Stimulated activated CD4-positive, alpha-beta T cell treated with anti-CD3 and anti-CD28 coated beads, Interleukin-15, amount 100 ng/mL, for 48 hours (primary cell): ENCODE measurements at places on chromosomes 6 and 20.

GRCh38 chr20:11332381-11332780 lies 585.3 kb upstream of the BTBD3 start:
- DNase-seq = no peak

DNA sequence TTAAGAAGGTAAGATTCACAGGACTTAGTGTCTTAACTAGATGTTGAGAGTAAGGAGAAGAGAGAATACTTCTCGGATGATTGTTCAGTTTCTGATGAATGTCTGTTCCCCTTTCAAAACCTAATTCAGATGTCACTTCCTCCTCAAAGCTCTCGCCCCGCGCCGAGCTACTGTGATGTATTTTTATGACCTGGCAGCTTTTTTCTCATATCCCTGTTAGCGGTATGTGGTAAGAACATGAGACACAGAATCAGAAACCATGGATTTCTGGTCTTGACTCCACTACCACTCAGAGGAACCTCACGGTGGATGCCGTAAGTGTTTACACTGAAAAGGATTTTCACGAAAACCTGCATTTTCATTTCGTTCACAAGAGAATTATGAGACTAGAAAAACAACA lies 48.4 kb downstream of the CEP43 start:
- peak; percentile 52 for DNase-seq

GRCh38 chr6:152206072-152206818 lies 398.8 kb downstream of the ESR1 start:
- DNase-seq = peak; percentile 45

- DNase-seq = no peak
Observed at GRCh38 chr6:5657684-5658430, 348.9 kb downstream of the NRN1 start.

DNA sequence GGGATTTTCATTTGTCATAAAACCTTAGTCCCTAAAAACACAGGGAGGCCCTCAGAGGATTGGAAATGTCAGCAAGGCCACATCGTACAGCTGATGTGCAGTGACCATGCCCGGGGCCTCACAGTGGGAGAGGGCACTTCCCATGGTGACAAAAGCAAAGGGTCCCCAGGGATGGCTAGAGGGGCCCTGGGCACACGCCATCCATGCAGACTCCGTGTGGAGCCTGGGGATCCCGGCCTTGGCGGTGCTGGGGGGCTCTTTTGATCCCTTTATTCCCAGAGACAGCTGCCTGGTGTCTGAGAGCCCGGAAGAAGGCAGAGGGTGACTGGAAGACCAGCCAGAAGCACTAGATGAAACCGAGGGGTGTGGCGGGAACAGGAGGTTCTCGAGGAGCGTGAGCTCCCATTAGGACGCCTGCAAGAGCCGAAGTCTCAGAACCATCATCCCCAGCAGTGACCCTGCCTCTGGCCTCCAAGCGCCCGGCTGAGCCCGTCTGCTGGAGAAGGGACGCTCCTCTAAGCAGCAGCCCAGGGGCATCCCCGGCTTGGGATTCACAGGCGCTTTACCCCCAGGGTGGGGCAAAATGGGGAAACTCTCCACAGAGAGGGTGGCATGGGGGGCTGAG lies 49.1 kb upstream of the FRMD1 start:
- no peak for DNase-seq

DNA sequence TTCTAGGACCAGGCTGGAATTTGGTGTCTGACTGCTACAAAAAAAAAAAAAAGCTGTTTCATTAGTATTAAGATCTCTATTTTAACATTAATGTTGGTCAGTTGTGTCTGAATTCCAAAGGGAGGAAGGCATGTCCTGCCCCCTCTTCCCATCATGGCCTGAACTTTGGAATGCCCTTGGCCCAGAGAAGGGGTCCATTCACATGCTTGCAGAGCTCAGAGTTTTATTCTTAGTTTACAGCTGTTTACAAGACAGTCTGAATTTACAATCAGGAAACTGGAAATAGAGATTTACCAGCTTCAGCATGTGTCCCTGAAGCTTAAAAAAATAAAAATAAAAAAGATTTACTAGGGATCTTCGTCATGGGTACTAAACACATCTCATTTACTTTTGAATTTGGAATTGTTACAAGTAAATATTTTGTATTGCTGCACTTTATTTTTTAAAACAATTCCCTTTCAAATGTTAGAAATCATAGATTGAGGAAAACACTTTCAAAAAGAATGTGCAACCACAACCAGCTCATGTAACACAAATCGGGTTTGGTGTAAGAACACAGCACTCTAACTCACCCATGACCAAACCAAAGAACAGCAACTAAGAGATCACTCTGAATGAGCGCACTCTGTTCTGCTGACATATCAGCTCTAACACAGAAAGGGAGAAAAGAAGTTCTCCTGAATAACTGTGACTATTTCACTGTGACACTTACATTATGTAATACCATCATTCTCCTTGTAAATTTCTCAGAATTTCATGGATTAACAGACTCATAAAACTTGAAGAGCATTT lies 6.6 kb upstream of the SERPINB6 start:
- DNase-seq = no peak

DNA sequence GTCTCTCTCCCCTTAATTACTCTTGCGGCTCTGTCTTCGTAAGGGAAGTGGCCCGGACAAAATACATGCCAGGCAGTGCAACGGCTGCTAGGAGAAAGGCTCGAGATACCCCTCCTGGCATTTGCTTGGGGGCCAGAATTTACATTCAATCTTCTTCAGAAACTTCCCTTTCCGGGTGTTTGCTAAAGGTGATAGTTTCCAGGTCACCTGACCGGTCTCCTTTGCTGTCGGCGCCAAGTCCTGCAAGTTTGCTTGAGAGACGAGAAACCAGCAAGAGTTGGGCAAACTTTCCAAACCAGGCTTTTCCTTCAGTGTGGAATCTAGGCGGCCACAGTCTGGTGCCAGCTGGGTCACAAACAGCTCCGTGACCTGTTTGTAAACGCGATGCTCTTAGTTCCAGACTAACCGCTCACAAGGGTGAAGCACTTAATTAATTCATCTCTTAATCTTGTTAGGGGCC lies 563 bp upstream of the SRSF3 start:
- DNase-seq = no peak

GRCh38 chr6:1470040-1470439 lies 80.7 kb downstream of the FOXF2 start:
- DNase-seq = no peak

DNA sequence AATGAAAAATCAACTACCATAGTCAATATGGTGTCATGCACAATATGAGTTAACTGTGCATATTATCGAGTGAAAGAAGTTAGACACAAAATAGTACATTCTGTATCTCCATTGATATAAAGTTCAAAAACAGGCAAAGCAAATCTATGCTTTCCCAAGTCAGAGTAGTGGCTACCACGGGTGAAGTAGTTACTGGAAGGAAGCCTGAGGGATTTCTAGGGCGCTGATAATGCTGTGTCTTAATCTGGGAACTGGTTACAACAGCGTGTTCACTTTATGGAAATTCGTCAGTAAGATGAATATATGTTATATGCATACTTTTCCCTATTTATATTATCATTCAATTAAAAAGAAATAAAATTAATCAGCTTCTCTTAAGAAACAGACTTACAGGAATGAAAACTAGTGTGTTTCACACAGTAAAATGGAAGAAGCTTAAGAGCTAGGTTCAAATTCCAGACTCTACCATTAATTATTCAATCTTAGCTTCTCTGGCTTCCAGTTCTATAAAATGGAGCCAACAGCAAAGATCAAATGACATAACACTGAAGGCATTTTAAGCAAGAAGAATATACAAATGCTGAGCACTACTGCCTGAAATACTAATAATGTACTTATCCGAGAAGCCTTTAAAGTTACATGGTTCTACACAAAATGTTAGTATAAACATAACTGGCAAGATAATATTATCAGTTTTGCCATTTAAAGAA lies 19.2 kb downstream of the BACH2 start:
- DNase-seq = no peak

- no peak for DNase-seq
Observed at GRCh38 chr6:101738481-101738880, 345.0 kb downstream of the GRIK2 start.

GRCh38 chr20:44014807-44015732 lies 100.4 kb downstream of the TOX2 start:
- no peak for DNase-seq

DNA sequence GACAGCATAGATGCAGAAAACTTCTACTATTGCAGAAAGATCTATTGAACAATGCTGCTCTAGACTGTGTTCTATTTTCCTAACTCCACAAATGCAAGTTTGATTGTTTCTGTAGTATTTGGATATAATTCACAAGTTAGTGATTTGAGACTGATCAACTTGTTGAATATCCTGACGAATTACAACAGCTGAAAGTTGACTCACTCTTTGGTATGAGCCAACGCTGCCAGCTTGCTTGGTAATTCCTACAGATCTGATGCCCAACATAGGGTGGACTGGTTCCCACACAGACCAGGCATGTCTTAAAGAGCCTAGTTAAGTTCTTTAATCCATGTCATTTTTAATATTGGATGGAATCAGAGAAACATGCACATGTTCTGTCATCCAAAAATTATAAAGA lies 231.0 kb upstream of the RAB32 start:
- no peak for DNase-seq

DNA sequence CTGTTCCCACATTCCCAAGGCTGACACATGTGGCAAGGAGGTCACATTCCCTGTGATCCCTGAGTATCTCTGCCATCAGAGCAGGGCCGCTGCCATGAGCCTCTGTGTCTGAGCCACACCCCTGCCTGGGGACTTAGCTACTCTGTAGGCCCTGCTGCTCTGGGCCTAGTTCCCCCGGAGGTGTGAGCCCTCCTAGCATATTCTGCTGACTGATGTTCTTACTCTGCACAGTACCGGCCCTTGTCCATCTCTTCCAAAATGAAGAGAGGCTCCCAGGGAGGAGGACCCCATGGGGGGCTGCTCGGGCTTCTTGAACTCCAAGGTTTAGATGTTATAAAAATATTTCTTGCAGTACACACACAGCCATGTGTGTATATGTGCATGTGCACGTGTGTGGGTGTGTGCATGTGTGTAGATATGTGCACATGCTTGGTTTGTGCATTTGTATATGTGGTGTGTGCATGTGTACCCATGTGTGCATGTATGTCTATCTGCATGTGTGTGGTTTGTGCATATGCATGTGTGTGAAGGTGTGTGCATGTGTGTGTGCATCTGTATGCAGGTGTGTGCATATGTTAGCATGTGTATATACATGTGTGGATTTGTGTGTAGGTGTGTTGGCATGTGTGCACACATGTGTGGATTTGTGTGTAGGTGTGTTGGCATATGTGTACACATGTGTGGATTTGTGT lies 101.2 kb downstream of the ERMARD start:
- no peak for DNase-seq

DNA sequence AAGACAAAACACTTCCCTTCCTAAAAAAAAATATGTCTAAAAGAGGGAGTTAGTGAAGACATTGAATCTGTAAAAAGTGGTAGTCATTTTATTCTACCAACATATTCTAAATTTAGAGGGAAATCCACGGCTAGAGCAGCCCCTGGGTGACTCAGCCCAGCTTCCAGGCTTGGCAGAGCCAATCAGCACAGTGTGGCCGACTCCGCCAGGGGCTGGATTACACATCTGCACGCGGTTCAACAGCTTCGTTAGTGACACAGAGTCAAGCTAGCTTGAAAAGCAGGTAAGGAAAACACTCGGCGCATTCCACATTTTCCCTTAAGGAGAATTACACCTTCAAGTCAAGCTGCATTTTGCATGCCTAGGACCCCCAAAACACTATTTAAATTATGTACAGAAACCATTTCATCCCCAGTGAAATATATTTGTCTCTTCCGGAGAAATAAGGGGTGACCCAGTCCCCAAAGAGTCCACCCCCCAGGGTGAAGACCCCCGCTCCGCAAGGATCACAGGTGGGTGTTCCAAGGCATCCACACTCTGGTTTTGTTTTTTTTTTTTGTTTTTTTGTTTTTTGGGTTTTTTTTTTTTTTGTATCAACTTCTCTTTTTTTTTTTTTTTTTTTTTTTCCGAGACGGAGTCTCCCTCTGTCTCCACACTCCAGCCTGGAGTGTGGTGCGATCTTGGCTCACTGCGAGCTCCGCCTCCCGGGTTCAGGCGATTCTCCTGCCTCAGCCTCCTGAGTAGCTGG lies 58.4 kb upstream of the ARID1B start:
- no peak for DNase-seq

DNA sequence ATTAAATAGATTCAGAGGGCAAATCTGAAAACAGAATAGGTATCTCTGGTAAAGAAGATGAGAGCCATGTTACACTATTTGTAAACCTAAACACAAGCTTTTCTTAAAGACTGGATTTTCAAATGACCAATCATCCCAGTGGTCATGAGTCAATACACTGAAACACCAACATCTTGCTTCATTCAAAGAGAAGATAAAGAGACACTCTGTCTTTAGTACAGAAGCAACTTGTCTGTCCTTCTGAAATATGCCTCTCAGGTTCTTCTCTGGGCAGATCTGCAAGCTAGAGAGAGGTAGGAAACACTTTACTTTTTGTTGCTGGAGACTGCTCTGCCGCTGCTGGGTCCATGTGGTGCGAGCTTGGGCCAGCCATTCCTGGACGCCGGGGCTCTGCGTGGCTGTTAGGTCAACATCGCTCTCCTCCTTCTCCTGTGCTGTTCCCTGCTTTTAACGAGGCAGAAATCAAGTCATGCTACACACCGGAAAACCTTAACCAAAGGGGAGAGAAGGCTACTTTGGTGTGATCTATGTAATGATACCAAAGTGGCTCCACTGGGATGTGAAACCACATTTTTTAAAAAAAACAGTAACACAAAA lies 368.2 kb downstream of the SYNE1 start:
- DNase-seq = no peak

DNA sequence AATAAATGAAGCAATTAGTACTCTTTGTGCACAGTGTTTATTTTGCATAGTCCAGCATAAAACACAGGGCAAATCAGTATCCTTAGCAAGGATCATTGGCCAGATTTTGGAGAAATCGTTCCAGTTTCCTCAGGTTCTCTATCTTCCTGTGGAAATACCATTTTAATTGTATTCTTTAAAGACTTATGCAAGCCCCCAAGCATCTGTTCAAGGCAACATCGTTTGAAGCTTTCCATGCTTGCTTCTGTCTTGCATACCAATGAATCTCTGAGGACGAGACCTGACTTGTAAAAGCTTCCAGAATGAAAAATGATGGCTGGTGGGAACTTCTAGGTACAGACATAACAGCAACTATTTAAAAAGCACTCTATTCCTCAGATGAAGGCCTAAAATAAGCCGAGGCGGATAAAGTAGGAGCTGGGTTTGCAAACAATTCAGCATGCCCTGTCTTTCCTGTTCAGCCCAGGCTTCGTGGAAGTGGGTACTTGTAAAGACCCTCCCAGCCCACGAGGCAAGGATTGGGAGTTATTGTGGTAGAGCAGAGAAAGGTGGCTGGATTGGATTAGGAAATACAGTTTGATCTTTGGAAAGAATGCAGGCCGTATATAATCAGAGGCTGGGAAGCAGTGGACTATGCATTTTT lies 21.6 kb downstream of the NRSN1 start:
- no peak for DNase-seq

GRCh38 chr6:38354905-38355304 lies 284.8 kb downstream of the BTBD9 start:
- DNase-seq = no peak

- DNase-seq = no peak
Observed at GRCh38 chr6:10434235-10434634, 19.4 kb upstream of the TFAP2A start.

GRCh38 chr20:52972965-52973819 lies 1.0 kb downstream of the TSHZ2 start:
- DNase-seq = peak; percentile 13

GRCh38 chr6:92069781-92070180 lies 1349.6 kb downstream of the EPHA7 start:
- DNase-seq = no peak
